Tongue (tissue), 3 donors: ENCODE measurements at places on chromosomes 12 and 14. TPM values are rescaled to one million over a fixed set of nuclear protein-coding genes. Genes with fewer than 3 reads are reported as not detected.

Gene MGP
- 97.7 TPM for total RNA-seq

Gene KCNH5
- total RNA-seq: 0.21 TPM

Gene SUPT16H
- 67.5 TPM for total RNA-seq

Gene LHX5
- not detected for total RNA-seq

Gene GPR137C
- 5.0 TPM for total RNA-seq

GRCh38 chr14:72754949-72755348, 139.0 kb downstream of the DPF3 start:
- no peak for DNase-seq

DNA sequence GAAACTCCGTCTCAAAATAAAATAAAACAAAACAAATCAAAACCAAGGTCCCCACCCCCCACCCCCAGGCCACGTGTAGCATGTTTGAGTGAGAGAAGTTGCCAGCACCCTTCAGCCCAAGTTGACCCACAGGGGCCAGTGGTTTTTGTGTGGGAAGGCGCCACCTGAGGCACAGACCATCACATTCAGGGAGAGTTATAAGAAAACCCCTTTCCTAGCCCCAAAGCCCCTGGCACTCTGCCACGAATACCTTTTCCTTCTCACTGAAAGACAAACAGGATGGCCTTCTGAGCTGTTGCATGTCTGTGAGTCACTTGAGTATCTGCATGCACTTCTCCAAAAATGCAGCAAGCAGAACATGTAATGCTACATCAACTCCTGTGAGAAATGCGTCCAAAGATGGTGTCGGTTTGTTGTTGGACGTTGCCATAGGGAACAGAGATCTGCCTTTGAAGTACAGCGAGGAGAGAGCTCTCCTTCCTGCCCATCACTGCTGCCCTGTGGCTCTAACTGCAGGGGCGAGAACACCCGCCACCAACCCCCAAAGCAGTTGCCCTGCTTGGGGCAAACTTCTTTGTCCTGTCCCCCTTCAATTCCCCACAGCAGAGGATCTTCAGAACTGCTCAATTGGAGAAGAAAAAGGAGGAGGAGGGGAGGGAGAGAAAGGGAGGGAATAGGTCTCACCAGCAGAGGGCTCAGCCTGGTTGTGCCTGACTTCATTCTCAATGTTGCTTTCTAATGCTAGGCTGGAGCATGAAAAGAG, 2.7 kb upstream of the TRAF3 start:
- peak; percentile 87 for DNase-seq

GRCh38 chr12:94761559-94761958, 111.2 kb upstream of the TMCC3 start:
- DNase-seq: no peak

DNA sequence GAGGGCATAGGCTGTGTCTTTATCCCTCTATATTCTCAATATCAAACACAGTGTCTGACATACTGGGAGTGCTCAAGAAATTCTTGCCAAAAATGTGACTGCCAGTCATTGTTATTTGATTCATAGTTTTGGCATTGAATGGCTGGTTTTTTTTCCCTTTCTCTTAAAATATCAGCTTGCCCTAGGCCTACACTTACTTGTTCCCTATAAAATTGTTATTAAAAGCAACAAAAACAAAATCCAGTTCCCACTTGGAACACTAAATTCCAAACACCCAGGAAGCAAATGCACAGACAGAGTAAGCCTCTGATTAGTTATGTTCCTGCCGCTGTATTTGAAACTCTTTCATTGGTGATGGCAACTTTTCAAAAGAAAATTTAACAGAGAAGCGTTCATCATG, 110.7 kb downstream of the WIF1 start:
- no peak for DNase-seq

DNA sequence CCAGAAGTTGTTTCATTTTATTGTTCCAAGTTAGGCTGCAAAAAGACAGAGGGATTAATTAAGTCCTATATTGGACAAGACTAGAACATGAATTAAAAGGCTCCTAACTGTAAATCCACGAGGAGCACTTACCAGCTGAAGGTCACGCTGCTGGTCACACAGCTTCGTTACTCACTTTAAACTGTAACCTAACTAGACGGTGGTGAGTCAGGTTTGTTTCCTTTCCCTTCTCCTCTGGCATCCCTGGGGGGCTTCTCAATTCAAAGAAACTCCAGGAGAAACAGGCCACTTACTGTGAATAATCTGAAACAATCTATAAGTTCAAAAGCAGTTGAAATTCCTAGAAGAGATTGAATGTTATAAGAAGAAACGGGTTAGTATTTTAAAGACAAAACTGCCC, 331.4 kb downstream of the BCAT1 start:
- no peak for DNase-seq

GRCh38 chr14:64604001-64604400, 54.2 kb downstream of the PPP1R36 start:
- DNase-seq: no peak

DNA sequence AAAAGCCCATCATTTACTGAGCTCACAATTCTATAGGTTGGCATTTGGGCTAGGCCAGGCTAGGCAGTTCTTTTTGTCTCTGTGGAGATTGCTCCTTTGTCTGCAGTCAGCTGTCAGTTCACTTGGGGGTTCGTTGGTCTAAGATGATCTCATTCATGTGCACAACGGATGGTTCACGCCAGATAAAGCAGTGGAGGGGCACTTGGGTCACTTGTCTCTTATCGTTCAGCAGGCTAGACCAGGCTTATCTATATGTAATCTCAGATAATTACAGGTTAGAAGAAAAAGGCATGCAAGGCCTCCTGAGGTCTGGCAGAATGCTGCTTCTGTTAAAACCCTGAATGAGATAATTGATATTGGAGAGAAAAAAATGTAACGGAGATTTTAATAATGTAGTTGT, 119.0 kb upstream of the ATP2B1 start:
- DNase-seq: no peak

- DNase-seq: peak; percentile 53
Measured at GRCh38 chr12:120466560-120467315, 2.8 kb downstream of the SRSF9 start.

GRCh38 chr12:103832048-103832997, 8.7 kb downstream of the NT5DC3 start:
- no peak for DNase-seq

- DNase-seq: no peak
Measured at GRCh38 chr14:45787167-45787566, 534.2 kb upstream of the MIS18BP1 start.

GRCh38 chr12:15731940-15732339, 57.2 kb downstream of the EPS8 start:
- no peak for DNase-seq

GRCh38 chr12:109948368-109948767, 47.8 kb downstream of the GIT2 start:
- DNase-seq: peak; percentile 93

- DNase-seq: no peak
Measured at GRCh38 chr12:749751-750270, 2.6 kb upstream of the WNK1 start.

GRCh38 chr14:20180486-20180885, 10.2 kb upstream of the OR11G2 start:
- no peak for DNase-seq

GRCh38 chr12:48946205-48946604, 11.1 kb downstream of the ARF3 start:
- peak; percentile 15 for DNase-seq

DNA sequence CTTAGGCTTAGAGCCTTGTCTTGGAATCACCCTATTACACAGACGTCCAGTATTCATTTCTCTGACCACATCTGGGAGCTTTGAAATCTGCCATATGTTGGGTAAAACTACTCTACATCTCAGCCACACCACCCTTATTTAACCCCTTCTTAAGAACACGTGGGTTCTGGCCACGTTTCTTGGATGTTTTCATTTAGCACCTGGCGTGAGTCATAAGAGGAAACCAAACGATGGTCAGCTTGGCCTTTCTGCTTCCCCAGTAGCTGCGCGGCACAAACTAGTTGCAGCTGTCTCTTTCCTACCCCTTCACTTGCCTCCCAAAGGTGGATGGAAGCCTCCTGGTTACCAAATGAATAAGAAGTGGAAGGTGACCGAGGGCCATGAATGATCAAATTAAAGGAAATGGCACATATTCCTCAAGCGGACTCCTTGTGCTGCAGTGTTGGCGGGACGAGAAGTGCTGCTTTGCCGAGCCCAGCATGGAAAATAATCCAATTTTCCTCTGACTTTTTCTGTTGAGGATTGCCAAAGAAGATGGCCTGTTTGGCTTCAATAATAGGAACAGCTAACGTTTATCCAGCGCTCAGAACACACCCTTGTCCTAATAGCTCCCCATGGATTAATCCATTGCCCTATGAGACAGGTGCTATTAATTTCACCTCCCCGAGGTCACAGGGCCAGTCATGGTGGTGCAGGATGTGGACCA, 154.1 kb downstream of the ZNF664 start:
- no peak for DNase-seq
